ENCODE measurements at places on chromosomes 2 and 18. TPM values are rescaled to one million over a fixed set of nuclear protein-coding genes. Genes with fewer than 3 reads are reported as not detected.

RND3 gene
- polyA plus RNA-seq, result 40.3 TPM

PLGLB1 gene
- 4.1 TPM for polyA plus RNA-seq

DNA sequence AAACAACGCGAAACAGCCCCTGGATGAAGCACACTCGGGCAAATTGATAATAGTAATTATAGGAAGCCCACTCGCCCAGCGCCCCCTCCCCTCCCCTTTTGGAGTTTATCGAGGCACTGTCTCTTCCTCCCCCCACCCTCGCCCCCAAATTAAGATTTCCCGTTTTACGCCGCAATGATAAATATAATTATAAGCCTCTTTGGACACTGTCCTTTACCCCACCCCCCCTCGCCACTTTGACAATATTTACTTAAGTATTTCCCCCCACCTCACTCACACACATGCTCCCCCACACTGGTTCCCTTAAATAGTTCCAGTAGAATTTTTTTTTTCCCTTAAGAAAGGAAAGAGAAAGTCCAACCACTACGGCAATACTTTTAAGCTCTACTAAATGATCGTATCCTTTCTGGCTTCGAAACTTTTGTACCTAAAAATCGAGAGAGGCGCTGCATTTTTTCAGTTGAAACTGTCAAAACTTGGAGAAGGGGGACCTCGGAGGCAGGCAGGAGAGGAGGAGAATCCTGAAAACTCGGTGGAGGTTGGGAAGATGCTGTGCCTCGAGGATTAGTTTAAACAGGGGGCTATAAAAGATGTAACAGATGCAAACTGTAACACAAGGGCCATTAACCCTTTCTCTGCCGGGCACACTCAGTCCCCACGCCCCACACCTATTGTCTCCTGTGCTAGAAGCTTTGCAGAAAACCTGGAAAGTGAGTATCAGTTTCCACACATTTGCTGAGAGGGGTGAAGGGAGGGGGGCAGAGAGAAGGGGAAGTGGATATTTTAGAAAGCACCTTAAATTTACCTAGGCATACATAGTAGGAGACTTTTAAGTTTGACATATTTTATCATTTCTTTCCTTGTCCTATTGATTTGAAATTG lies 1.8 kb downstream of the ZEB2 start:
- DNase-seq, result peak; percentile 86

DNA sequence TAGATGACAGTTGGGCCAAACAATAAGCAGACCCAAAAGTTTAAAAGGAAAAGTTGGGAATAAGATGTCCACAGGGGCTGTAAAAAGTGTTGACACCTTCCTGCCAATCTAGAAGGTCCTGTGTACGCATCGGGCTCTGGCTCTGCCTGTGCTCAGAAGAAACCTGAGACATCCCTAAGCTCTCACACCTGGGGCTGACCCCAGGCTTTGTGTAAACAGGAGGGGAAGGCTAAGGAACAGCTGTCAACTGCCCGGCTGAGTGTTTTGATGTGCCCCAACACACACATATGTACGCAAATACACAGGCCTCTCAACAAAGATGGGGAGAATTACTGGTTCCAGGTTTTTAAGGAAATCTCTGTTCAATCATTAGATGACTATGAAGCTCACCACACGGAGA lies 59.5 kb downstream of the TMEM131 start:
- peak; percentile 69 for DNase-seq

GRCh38 chr2:106020821-106021661 lies 173.1 kb downstream of the UXS1 start:
- peak; percentile 80 for DNase-seq

- DNase-seq, result peak; percentile 8
These were observed 176.8 kb downstream of the RTP5 start for GRCh38 chr2:242046206-242046826.

- no peak for DNase-seq
These were observed 85.1 kb upstream of the FOXI3 start for GRCh38 chr2:88537640-88538039.
